ENCODE measurements at places on chromosomes 1 and 21. TPM values are rescaled to one million over a fixed set of nuclear protein-coding genes. Genes with fewer than 3 reads are reported as not detected.

KANK4 gene
- total RNA-seq, result under 0.01 TPM

IL12RB2 gene
- not detected for total RNA-seq

JAM2 gene
- total RNA-seq, result 0.88 TPM

HTR6 gene
- total RNA-seq, result not detected

GRCh38 chr1:198669023-198669698, 30.3 kb downstream of the PTPRC start:
- DNase-seq, result peak; percentile 80

GRCh38 chr1:85406081-85406480, 58.9 kb downstream of the DDAH1 start:
- no peak for DNase-seq

DNA sequence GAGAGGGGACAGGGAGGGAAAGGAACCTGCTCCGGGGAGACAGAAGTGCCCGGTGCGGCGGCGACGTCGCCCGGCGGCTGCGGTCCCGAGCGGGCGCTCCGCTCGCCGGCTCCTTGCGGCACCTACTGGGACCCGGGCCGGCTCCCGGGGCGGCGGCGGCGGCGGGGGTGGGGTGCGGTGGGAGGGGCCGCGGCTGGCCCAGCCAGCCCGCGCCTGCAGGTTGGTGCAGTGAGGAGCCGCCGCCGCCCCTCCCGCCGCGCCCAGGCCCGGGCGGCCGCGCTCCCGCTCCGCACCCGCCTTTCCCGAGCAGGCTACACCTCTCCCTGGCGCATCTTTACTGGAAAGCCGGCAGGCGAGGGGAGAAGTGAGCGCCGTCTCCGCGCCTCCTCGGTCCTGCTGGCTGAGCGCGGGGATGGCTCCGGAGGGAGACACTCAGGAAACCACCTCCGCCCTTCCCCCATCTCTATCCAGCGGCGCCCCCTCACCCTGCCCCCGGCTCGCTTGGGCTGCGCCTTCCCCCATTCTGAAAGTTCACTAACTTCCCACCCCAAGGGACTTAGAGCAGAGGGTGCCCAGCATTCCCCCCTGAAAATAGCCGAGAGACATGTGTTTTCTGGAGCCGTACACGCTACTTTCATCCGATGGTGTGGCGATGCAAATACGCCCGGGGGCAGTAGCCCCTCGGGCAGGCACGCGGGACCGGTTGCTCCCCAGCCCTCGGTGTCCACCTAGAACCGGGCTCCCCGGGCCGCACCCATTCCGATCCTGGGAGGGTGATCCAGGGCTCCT, at the start of gene PLD5:
PLD5 (minus strand) TSS at position 127 of the 789 bp plus-strand sequence.
- DNase-seq, result peak; percentile 76

DNA sequence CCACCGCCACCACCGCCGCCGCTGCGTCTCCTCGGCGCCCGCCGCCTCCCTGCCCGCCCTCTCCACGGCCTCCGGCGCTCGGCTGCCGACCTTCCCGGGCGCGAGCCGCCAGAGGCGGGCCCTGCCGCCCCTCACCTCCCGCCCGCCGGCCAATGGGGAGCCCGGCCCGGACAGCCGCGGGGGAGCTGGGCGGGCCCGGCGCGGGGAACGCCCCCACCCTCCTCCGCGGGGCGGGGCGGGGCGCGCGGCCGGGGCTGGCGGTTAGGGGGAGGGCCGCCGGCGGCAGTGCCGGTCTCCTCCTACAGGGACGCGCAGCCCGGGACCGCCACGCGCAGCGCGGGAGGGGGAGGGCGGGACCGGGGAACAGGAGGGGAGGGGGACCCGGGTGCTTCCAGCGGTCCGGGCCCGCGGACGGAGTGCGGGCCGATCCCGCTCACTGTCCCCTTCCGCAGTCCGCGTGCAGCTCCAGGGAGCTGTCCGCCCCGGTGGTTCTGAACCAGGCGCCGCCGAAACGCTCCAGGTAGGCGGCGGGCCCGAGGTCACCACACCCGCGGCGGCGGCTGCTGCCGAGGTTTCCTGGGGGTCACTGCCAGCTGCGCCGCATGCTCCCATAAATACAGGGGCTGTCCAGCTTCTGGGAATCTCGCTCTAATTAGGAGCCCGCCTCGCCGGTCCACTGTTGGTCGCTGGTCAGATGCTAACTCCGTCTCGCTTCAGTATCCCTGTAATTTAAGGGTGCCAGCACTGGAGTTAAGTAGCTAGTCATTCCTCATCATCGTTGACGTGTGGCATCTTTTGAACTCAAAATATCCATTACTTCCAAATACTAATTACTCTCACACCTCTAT, at the start of gene PGBD5:
PGBD5 (minus strand) TSS at position 87 of the 848 bp plus-strand sequence. CDS start 404 bp downstream, outside the sequence.
- DNase-seq, result peak; percentile 97
